ENCODE measurements at places on chromosomes 4 and X. TPM values are rescaled to one million over a fixed set of nuclear protein-coding genes. Genes with fewer than 3 reads are reported as not detected.

- no peak for DNase-seq
Measured at GRCh38 chr4:133154725-133155124, 5.6 kb downstream of the PCDH10 start.

The PHKA2 gene
- total RNA-seq: 22.9 TPM

The SSX3 gene
- total RNA-seq: not detected

The PROM1 gene
- 121 TPM for total RNA-seq

- DNase-seq: peak; percentile 24
Measured at GRCh38 chrX:56228914-56229313, 3.2 kb upstream of the KLF8 start.
